ENCODE measurements at places on chromosomes 2 and 18.

GRCh38 chr18:66428795-66429194 lies 175.1 kb downstream of the CDH19 start:
- no peaks in the 10 kb centered on the region for H3K27me3 ChIP-seq
- DNase-seq, result no peak
- H3K27ac ChIP-seq, result no peak overlapping the region
- no peaks in the 10 kb centered on the region for H3K4me1 ChIP-seq
- no peaks in the 10 kb centered on the region for H3K36me3 ChIP-seq
- H3K4me3 ChIP-seq, result no peak overlapping the region

- no peaks in the 10 kb centered on the region for H3K27me3 ChIP-seq
- H3K4me1 ChIP-seq, result peaks cover 18% of the 10 kb centered on the region
- no peaks in the 10 kb centered on the region for H3K36me3 ChIP-seq
- DNase-seq, result no peak
Measured at GRCh38 chr2:20479835-20480234, 33.0 kb downstream of the RHOB start.

DNA sequence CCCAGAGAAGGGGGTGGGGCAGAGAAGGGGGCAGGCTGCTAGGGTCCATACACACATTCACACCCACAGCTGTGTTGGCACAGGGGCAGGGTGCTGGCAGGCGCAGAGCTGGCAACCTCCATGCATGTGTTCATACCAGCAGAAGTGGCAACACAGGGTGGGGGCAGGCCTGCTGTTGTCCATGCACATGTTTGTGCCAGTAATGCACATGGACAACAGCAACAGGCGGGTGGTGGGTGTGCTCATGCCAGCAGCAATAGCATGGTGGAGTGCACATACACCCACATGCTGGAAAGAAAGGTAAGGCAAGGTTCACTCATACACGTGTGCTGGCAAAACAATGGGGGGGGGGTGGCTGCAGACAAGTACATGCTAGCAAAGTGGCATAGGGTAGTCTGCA lies 54.7 kb downstream of the FBXO15 start:
- H3K4me1 ChIP-seq, result no peaks in the 10 kb centered on the region
- H3K27ac ChIP-seq, result no peak overlapping the region
- H3K36me3 ChIP-seq, result no peaks in the 10 kb centered on the region
- H3K4me3 ChIP-seq, result no peak overlapping the region
- no peaks in the 10 kb centered on the region for H3K27me3 ChIP-seq

GRCh38 chr2:10957391-10957790 lies 45.7 kb downstream of the KCNF1 start:
- H3K36me3 ChIP-seq, result no peaks in the 10 kb centered on the region
- no peak overlapping the region for H3K4me3 ChIP-seq
- H3K27ac ChIP-seq, result no peak overlapping the region
- no peaks in the 10 kb centered on the region for H3K4me1 ChIP-seq
- peaks cover 36% of the 10 kb centered on the region for H3K27me3 ChIP-seq

- peak overlapping the region; percentile 65 for H3K27ac ChIP-seq
- H3K4me1 ChIP-seq, result peaks cover 76% of the 10 kb centered on the region
- no peak overlapping the region for H3K4me3 ChIP-seq
- H3K36me3 ChIP-seq, result no peaks in the 10 kb centered on the region
- DNase-seq, result no peak
Measured at GRCh38 chr2:36366491-36367120, 11.0 kb downstream of the CRIM1 start.

DNA sequence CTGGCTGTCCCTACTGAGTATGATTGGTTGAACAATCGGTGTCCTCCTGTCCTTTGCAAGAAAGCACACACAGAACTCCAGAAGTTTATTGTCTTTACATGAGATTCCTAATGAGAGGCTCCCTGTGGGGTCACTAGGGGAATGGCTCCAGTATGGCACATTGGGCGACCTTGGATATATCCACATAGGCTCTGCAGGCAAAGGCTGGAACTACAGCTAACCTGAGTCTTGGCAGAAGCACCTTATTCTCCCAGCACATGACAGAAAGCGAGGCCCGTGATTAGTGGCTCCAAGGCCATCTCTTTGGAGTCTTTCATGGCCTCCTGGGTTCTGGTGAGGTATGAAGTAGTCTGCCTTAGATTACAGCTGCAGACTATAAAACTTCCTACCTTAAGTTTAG lies 49.0 kb downstream of the ZDBF2 start:
- no peaks in the 10 kb centered on the region for H3K27me3 ChIP-seq
- H3K4me1 ChIP-seq, result no peaks in the 10 kb centered on the region
- no peak overlapping the region for H3K4me3 ChIP-seq
- H3K27ac ChIP-seq, result no peak overlapping the region
- H3K36me3 ChIP-seq, result no peaks in the 10 kb centered on the region

DNA sequence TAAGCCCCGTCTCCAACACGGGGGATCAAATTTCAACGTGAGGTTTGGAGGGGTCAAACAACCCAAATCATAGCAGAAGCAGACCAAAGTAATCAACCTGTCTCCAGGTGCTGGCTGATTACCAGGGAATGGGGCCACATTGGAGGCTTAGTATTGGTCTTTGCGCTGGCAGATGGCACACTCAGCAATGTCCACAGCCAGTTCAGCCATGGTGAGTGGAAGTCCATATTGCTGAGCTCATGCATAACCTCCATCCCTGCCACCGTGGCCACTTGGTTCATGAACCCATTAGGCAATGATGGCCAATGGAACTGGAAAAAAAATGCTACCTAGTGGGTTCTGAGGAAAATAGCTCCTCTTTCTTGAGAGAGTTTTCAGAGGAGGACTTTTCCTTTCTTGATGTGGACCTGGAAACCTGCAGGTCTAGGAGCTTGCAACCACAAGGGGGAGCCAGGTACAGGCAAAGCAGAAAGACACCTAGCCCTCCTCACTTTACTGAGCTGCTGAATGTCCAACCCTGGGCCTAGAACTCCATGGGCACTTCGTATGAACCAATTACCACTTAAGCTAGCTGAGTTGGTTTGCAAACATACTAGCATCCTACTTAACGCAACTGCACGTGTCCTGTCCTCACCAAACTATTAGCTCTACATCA lies 128.0 kb upstream of the GYPC start:
- H3K4me3 ChIP-seq, result no peak overlapping the region
- no peaks in the 10 kb centered on the region for H3K36me3 ChIP-seq
- no peaks in the 10 kb centered on the region for H3K27me3 ChIP-seq
- no peak overlapping the region for H3K27ac ChIP-seq

GRCh38 chr2:102547462-102547861 lies 71.9 kb upstream of the SLC9A2 start:
- H3K4me1 ChIP-seq, result no peaks in the 10 kb centered on the region
- no peak overlapping the region for H3K27ac ChIP-seq
- no peak for DNase-seq
- no peak overlapping the region for H3K4me3 ChIP-seq
- H3K36me3 ChIP-seq, result no peaks in the 10 kb centered on the region

GRCh38 chr2:60422826-60423483 lies 130.5 kb downstream of the BCL11A start:
- H3K27ac ChIP-seq, result no peak overlapping the region
- H3K27me3 ChIP-seq, result no peaks in the 10 kb centered on the region
- no peaks in the 10 kb centered on the region for H3K36me3 ChIP-seq
- H3K4me1 ChIP-seq, result no peaks in the 10 kb centered on the region
- no peak overlapping the region for H3K4me3 ChIP-seq
- DNase-seq, result no peak

DNA sequence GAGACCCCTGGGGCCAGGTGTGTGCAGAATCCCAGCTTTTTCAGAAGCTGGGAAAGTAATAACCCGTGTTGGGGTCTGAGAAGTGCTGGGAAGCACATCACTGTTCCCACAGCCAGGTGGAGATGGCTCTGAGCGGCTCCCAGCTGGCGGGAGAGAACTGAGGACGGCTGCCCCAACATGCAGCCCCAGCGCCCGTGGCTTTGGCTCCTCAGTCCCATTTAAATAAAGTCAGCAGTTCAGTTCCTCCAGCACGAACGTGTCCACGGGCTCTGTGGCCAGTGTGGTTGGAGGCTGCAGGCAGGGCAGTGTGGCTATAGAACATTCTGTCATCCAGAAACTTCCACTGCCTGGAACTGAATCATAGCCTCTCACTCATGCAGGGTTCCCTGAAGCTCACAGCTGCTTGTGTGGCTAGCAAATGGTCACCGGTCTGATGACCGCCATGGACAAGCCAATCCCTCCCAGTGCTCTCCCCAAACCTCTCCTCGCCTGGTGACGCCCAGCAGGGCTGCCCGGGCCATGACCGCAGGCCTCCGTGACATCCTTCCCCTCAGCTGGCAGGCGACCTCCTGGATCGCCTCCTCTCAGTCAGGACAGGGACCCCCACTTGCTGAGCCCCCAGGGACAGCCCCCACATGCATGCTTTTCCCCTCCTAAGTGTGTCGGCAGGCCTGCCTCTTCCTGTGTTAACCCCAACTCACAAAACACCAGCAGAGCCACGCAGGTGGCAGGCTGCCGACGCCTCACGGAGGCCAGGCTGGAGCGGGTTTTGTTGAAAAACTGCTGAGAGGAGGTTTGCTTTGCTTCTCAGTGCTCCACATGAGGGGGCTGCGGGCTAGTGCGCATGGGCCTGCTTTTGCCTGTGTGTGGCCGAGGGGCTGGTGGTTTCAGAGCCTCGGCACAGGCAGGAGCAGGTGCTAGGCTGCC lies 1.3 kb downstream of the RTP5 start:
- H3K4me3 ChIP-seq, result no peak overlapping the region
- H3K27me3 ChIP-seq, result peaks cover 69% of the 10 kb centered on the region
- no peaks in the 10 kb centered on the region for H3K4me1 ChIP-seq
- H3K36me3 ChIP-seq, result no peaks in the 10 kb centered on the region
- H3K27ac ChIP-seq, result no peak overlapping the region
- no peak for DNase-seq

Data from tibial artery (tissue), 4 donors.